ENCODE measurements at places on chromosomes 11 and 22.
A peak's percentile ranks its signal among the peaks of the same experiment; 100 is the strongest.

- DNase-seq = peak; percentile 86
These were observed 126.5 kb downstream of the RASSF10 start for GRCh38 chr11:13135385-13136271.

DNA sequence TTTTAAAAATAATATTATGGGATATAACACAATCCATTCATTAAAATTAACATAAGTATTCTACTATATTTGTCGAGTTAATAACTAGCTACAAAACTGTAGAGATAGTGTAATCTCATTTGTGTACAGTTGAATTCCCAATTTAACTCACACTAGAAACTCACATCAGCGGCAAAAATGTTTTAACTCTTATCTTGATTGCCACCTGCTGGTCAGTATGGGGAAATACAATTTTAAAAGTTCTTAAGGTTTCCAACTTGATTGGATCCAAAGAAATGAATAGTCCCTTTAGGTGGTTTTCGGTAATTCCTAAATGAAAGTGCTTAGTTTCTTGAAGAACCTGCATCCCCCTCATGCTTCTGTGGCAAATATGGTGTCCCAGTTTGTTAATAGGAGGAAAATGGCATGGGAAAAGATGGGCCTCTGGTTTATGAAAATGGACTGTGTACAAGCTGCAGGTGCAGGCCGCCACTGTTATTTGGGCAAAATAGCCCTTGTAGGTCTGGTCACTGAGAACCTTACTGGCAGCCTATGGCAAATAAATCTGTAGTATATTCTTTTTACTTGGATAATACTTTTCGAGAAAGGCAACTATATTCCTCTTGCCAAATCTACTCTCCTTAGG lies 33.7 kb upstream of the SLC17A6 start:
- peak; percentile 57 for DNase-seq

GRCh38 chr11:128964463-128964930 lies 21.8 kb upstream of the TP53AIP1 start:
- DNase-seq = no peak

- DNase-seq = no peak
These were observed 84.6 kb upstream of the NAV2 start for GRCh38 chr11:19628018-19628417.

DNA sequence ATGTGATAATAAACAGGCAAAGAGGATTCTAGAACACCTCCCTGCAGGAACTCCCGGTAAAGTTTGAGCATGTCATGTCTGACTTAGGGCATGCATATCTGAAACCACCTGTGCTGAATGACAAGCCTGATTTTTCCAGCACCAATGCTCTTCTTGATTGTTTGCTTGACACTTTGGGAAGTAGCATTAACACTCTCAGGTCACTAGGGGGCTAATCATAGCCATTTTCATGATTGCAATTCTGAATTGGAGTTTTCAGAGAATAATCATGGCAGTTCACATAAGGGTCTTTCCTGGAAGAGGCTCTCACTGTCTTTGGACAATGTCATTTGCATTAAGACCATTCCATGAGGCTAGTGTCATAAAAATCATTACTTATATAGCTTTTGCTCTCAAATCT lies 234.4 kb upstream of the MTNR1B start:
- DNase-seq = peak; percentile 14

GRCh38 chr11:34513682-34514449 lies at the start of gene ELF5:
Gene ELF5, minus strand, starts transcription at chr11:34513794. Its CDS starts 8,045 bp downstream, at chr11:34505749.
- no peak for DNase-seq

DNA sequence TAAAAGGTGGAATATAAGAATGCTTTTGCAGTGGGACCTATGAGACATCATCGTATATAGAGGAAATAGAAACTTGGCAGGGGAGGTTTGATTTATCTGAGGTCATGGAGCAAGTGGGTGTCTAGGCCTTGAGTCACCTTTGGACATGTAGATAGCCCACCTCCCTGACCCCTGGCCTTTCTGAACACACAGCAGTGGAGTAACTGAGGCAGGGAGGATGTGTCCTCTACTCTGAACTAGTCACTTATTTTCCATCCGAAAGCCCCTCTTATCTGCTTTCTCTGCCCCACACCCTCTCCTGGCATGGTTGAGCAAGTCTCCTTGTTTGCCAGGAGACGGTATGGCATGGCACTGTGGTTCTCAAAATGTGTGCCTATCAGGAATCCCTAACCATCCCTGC lies 7.9 kb downstream of the CD82 start:
- no peak for DNase-seq

- DNase-seq = no peak
These were observed 54.7 kb upstream of the LYVE1 start for GRCh38 chr11:10622957-10623791.

DNA sequence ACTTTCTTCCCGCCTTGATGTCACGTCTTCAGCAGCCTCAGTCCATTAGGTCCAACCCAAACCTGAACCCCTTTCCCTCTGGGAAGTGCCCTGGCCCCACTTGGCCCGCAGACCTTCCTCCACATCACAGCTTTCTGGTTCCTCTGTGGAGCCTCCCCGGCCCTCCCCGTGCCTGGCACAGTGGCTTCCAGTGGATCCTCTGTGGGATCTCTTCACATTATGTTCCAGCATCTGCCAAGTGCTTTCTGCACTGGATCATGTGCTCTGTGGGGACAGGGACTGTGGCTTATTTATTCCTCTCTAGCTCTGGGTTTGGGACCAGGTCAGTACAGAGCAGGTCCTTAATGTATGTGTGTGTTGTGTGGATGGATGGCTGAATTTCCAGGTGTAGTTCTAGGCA lies 30.9 kb downstream of the POLR3H start:
- no peak for DNase-seq

Data from kidney glomerular epithelial cell (primary cell).